ENCODE measurements at places on chromosomes 6 and 20. TPM values are rescaled to one million over a fixed set of nuclear protein-coding genes. Genes with fewer than 3 reads are reported as not detected.
A peak's percentile ranks its signal among the peaks of the same experiment; 100 is the strongest.

DNA sequence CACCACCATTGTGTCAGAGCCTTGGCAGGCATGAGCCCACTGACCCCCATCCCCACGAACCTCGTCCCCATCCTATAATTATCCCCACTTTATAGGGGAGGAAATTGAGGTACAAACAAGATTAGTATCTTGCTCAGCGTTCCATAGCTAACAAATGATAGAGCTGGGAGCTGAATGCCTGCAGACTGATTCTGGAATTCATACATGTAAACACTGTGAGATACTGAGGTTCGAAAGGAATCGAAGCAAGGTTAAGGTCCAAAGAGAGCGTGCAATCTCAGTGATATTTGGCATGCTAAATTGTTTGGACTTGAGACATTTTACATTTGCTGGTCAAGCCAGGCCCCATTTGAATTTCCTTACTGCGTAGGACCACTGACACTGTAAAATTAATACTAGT, 746.6 kb downstream of the COL12A1 start:
- DNase-seq: no peak

- no peak for DNase-seq
These were observed 55.8 kb upstream of the MTRF1L start for GRCh38 chr6:153058291-153058690.

- DNase-seq: no peak
These were observed 28.6 kb downstream of the C6orf89 start for GRCh38 chr6:36914227-36914794.

DNA sequence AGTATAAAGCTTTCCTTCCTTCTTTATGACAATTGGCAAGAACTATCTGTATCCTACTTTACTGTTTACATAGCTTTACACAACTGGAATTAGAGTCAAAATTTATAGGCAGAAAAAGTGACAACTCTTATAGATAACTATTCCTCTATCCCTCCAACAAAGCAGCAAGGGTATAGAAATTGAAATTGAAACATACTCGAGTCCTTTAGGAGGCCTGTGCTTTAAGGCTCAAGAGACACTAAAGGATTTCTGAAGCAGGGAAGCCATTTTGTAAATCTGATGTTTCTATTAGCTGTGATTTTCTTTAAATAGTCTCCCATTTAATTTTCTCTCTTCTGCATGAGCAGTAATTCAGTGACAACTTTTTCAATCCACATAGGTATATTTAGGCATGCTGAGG, 567.6 kb upstream of the MAN1A1 start:
- no peak for DNase-seq

DNA sequence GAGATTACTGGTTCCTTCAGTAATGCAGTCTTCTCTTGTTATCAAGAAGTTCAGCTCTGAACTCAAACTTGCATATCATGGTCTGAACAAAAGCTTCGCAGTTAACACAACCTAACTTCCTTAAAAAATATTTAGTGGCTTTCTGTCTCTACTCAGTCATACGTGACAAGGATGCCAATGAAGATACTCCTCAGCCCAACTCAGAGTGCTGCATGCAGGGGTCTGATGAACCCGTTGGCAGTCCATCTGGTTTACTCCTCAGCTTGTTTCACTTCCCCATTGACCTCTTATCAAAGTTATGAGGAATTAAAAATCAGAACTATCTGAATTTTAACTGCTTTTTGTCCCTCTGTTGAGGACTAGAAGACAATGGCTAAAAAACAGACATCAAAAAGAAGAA, 56.6 kb upstream of the RIN2 start:
- DNase-seq: no peak

DNA sequence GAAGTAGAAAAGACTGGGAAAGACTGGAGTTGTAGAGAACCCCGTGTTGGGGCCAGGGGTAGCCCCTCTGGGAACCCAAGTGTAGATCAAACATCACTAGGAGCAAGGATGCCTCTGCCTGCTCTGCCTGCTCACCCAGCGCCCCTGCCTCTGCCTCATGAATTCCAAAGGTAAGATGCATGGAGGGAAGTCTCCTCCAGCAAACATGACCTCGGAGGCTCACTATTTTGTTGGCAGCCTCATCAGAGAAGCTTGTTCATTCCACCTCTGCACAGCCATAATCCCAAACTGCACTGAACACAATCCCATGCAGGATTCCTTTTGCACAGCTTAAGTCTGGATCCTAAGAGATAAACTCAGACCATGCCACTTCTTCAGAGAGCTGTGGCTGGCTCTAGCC, 4.9 kb downstream of the FRS3 start:
- no peak for DNase-seq

DNA sequence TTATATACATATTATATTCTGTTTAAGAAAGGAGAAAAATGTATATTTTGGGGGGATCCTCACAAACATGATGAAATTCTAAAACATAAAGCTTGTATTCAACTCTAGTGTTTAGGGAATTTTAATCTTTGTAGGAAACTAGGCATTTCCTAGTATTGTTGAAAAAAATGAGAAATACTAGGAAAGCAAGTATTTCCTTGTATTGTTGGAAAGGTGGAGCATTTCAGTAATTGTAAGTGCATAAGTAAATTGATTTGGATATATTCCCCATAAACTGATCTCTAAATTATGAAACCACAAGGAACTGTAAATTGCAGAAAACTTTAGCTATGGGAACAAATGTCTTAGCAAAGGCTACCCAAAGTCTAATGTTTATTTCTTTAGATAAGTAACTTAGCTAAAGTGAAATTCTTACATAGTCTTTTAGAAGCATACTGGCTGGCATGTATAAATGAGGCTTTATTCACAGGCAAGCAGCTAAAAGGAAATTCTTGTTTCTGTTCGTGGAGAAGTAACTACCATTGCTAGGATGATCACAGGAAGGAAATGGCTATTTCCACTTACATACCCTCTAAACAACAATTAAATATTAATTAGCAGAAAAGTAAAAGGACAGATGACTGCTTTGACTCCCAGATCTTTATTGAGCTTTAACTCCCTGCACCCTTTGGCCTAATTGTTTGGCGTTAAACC, 19.9 kb upstream of the NRN1 start:
- DNase-seq: no peak

GRCh38 chr6:165110860-165111259, 198.5 kb downstream of the C6orf118 start:
- DNase-seq: no peak

- DNase-seq: no peak
These were observed 36.1 kb downstream of the C6orf132 start for GRCh38 chr6:42106112-42107023.

GRCh38 chr6:159056003-159056402, 11.2 kb upstream of the TAGAP start:
- DNase-seq: no peak

- no peak for DNase-seq
These were observed 175.9 kb upstream of the SCGN start for GRCh38 chr6:25476126-25476525.

- DNase-seq: no peak
These were observed 381.6 kb downstream of the GJA1 start for GRCh38 chr6:121816906-121817540.

DNA sequence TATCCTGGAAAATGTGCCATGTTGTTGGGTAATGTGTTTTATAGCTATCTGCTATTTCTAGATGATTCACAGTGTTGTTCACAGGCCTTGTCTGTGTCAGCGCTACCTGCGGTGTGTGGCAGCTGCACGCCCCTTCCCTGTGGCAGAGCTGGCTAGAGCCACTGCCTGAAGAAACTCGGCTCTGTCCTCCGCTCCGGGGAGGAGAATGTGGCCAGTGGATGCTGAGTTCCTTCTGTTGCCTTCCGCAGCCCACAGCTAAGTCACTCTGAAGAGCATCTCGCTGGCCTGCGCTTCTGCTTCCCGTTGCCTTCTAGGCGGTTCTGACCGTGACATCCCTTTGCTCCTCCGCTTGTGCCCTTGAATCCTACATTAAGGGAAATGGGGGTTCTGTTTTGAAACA, 135.1 kb downstream of the PLG start:
- DNase-seq: peak; percentile 9

DNA sequence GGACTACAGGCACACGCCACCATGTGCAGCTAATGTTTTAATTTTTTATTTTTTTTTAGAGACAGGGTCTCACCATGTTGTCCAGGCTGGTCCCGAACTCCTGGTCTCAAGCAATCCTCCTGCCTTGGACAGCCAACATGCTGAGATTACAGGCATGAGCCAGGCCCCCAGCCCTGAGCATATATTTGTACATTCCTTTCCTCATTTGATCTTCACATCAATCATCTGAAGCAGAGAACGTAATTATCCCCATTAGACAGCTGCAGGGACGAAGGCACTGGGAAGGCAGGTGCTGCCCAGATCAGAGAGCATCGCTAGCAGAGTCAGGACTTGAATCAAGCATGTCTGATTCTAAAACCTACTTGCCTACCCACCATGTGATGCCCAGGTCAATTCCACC, 41.0 kb upstream of the SIRPA start:
- DNase-seq: no peak

DNA sequence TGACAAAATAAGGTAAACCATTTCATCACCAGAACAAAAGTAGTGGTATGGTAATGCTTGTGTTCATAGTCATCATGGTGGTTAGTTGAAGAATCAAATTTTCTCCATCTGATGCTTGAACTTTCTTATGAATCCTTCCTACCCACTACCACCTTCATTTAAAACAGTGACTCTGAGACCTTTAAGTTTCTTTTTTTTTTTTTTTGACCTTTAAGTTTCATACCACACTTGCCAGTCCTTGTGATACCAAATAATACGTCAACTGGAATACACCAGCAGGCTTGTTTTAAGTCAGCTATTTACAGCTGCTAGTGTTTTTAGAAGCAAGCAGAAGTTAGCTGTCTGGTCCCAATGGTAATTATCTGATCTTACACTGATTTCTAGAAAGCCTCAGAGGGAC, 413.4 kb upstream of the SOX4 start:
- no peak for DNase-seq

DNA sequence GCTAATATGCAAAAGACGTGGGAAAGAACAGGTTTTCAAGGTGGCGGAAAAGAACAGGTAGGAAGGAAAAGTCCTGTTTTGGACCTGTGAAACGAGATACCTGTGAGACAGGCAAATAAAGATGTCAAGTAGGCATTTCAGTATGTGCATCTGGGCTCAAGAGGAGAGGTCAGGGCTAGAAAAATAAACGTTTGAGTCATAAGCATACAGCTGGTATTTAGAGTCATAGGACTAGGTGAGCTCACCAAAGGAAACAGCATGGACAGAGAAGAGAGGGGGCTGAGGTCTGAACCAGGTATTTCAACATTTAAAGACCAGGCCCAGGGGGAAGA, 14.9 kb downstream of the MTFR2 start:
- no peak for DNase-seq

DNA sequence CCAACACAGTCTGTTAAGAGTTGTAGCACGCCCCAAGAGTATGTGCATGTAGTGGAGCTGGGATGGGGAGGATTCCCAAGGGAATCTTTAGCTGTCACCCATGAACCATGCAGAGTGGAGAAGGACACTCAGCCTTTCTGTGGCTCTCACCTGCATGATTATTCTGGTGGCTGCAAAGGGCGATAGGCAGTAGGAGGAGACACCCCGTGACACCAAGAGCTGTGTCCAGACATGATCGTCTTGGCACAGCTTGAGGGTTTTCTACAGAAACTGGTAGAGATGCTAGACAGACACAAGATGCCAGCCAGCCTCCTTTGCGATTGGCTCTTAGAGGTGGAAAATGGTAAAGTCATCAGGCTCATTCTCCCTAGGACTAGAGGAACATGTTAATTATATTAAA, 3.1 kb upstream of the CSE1L start:
- DNase-seq: no peak

DNA sequence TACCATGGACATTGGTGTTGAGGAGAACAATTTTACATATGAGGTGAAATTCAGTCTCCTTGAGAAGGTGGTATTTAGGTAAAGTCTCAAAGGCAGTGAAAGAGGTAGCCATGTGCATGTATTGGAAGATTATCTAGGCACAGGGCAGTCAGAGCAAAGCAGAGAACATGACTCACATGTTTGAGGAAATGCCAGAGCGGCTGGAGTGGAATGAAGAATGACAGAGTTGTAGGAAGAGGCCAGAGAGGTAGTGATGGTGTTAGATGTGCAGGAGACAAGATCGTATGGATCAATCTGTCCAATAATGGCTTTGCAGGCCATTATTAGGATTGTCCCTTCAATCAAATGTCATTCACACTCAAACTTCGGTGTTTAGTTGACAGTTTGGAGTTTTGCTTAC, 449.4 kb upstream of the PTCHD4 start:
- DNase-seq: no peak

FRMD1 gene
- not detected for total RNA-seq

GGTLC1 gene
- not detected for total RNA-seq

LAMA5 gene
- total RNA-seq: 11.2 TPM

BNIP5 gene
- total RNA-seq: not detected

FAM217A gene
- total RNA-seq: not detected

PSORS1C1 gene
- not detected for total RNA-seq

Data from occipital lobe (tissue), 3 donors.